ENCODE measurements at places on chromosomes 1 and 21.

DNA sequence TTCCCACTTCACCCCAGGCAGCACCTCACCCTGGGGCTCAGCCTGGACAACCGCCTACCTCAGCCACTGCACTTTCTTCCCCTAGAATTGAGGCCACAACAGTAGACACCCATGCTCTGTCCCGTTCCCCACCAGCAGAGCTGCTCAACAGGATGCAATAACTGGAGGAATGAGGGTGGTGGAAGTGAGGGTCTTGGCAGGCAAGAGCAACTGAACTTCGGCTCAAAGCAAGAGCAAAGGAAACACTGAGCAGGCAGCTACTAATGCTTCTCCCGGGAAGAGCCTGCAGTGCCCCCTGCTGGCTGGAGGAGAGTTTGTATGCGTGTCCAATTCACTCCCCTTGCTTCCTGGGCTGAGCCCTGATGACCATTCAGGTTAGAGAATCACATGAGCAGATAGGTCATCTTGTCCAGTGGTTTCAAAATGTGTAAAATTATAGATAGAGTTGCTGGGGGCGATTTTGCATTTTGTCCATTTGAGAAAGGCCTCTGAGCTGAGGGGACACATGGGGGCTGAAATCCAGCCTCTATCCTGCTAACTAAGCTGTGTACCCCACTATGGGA lies 13.9 kb downstream of the NT5C1A start:
- peak; percentile 48 for DNase-seq

- DNase-seq, result no peak
Measured at GRCh38 chr1:170511038-170511437, 20.9 kb upstream of the GORAB start.

DNA sequence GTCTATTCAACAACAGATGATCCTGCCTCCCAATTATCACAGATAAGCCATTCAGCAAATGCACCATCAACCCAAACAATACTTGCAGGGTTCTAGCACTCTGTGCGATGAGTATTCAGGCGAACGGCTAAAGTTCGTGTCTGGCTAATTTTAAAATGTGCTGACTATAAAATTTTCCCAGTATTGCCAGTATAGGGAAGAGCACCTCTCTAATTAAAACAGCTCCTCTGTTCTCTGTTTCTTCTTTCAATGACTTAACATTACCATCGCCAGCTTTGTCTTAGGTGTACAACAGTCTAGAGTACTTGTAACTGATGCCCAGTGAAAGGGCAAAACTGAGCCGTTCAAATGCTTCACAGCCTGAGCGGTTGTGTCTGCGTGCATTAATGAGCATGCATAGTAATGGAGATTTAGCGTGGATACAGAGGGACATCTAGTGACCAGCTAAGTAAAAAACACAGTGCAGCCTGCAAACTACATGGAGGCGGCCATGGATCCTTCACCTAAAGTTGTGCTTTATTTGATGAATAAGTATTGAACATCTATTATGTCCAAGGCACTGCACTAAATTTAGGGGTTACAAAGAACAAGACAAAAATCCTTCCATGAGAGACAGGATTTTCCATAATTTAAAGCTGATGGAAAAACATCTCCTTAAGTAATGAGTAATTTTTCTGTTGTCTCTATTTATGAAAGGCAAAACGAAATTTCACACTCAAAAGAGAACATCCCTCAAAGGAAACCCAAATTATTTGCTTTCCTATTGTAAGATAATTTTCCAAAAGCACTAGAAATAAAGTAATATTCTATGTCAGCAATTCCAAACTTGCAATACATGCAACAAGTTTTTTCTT lies 120.0 kb downstream of the SETD4 start:
- DNase-seq, result no peak

DNA sequence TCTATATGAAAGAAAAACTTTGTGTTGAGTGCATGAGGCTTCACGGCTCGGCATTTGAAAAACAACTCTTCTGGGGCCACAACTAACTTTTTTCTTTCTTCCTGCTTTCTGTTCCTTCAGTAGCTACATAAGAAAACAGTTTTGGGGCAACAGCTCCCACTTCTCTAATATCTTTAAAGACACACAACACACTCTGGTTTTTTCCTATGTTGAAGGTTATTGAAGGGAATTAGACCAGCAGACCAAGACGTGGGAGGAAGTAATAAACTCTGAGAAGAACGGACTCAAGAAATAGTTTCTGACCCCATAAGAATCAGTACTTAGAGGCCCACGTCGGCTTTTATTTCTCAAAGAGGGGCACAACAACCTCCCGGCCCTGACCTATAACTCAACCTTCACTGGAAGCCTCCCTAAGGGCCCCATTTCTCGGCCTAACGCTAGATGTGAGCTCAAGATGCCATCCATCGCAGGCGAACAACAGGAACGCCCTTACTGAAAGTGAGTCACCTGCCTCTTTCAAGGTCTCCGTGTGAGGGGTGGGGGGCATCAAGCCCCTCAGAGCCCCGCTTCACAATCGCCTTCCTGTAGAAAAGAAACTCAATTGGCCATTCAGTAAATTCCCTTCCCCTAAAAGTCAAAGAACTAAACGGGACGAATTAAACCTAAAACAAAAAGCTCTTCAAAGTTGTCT lies 844 bp downstream of the ZMYM6 start:
- peak; percentile 47 for DNase-seq

DNA sequence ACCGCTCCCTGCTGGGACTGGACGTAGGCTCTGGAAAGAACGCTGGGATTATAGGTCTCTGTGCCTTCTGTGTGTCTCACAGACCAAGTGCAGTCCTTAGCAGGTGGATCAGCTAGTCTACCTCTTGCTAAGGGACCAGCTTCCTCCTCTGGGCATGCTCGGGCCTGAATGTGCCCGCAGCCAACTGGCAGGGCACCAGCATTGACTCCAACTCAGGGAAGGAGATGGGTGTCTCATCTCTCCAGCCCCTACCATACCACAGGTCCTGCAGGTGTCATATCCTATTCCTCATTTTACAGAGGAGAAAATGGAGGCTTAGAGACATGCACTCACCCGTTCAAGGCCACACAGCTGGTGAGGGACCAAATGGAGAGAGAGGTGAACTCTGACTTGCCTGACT lies 340.2 kb downstream of the PTPRU start:
- DNase-seq, result no peak

- no peak for DNase-seq
Measured at GRCh38 chr1:92820024-92820423, 11.8 kb upstream of the RPL5 start.

- no peak for DNase-seq
Measured at GRCh38 chr1:164609089-164609488, 50.1 kb downstream of the PBX1 start.

GRCh38 chr1:15370781-15371520 lies 38.7 kb upstream of the EFHD2 start:
- DNase-seq, result no peak

DNA sequence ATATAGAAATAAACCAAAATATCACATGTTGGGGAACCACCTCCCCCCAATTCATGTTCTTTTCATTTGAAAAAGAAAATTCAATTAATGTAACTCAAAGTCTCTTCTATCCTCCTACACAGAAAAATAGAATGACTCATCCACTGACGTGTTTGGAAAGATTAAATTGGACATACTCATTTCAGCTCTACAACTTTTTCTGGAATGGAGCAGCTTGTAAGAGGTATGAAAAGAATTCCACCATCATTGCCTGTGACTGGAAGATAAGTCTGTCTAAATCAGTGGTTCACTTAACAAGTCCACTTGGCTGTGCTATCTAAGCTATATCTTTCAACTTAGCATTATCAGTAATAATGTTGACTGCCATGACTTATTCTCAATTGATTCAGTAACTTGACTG lies 702.3 kb downstream of the BRINP3 start:
- no peak for DNase-seq

DNA sequence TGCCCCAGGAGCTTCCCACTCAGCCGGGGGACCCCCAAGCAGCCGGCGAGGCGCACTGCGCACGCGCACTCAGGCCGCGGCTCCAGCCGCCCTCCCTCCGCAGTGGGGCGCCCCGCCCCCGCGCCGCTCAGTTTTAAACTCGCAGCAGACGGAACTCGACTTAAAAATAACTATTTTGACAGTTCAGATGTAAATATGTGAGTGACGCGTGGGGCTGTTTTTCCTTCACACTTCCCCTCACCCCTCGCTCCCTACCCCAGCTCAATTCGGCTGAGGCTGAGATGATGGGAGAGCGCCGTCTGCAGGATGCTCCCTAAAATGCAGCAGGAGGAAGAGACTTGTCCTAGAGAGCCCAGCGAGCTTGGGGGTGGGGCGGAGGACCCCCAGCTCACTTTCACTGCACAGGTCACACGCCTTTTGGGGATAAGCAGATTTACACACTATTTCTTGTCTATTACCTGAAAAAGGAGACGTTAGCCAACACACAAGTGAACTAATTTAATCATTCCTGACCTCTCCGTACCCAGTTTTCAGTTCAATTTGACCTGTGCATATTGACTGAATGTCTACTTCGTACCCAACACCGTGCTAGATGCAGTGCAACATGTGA lies 8.9 kb upstream of the LEMD1 start:
- DNase-seq, result peak; percentile 33

DNA sequence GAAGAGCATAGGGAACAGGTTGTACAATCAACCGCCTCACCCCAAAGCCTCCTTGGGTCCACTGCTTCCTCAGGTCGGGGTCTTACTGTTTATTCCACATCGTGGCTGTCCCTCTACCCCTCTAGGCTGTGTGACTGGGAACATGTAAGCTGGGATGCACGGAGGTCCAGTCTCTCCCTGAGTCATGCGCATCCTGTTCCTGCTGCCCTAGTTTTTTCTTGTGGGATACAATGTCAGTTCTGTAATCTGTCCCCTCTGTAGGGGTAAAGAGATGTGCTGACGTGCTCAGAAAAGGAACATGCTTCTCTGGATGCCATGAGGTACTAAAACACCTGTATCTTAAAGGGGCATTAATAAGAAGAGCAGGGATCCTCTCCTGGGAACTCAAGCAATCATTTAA lies 66.2 kb downstream of the SLC45A1 start:
- DNase-seq, result no peak

- no peak for DNase-seq
Measured at GRCh38 chr21:14072761-14073535, 137.8 kb downstream of the LIPI start.

DNA sequence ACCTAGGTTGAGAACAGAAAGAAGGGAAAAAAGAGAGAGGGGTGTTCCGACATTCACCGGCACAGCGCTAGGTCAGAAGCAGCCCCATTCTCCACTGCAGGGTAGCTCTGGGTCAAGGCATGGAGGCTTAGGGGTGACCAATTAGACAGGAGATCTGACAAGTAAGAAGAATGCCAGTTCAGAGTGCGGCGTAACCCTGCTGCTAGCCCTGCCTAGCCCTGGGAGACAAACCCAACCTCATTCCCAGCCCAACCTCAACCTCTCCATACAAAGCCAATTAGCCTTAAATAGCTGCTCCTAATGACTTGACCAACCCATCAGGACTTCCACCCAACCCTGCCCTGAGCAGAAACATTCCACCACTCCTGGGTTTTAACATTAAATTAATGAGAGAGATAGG lies 3.4 kb downstream of the PRELP start:
- DNase-seq, result no peak

DNA sequence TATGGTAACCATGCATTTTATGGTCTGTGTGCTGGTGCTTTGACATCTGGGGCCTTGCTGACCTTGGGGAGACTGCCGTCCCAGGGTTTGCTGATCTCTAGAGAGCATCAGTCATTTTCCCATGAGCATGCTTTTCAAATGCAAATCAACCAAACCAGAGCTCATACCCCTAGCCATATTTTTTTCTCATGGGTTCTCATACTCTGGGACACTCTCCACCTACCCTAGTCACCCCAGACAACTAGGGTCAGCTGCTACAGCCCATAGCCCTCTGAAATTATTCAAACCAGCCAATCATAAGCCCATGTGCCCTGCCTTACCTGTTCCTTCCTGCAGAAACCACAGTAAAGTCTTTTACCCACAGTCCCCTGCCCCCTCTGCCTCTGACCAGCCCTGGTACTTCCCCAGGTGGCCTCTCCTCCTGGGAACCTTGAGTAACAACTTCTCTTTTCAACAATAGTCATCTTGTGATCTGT lies 132.0 kb downstream of the MAP3K21 start:
- DNase-seq, result no peak

DNA sequence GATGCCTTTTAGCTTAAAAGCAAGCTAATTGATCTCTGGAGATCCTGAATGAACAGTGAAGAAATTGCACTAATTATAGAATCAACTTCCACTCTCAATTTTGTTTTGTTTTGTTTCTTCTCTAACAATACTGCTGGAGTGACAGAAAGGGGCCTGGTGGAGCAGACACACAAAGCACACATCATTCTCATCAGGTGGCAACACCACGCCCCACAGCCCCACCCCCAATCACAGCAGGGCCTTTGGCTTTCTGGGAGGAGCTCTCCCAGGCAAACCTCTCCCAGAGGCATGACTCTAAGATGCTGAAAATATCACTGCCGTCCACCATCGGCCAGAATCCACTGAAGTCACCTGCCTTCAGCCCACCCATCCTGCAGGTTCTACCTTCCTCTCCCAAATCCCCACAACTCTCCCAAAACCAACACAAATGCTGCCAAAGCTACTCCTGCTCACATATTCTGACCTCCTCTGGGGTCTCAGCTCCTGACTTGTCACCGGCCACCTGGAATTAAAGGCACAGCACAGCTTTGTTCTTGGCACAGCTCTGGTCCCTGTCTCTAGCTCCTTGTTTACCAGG lies 120.7 kb downstream of the GRIK3 start:
- DNase-seq, result no peak

- DNase-seq, result peak; percentile 21
Measured at GRCh38 chr1:221439747-221440501, 302.0 kb downstream of the DUSP10 start.

DNA sequence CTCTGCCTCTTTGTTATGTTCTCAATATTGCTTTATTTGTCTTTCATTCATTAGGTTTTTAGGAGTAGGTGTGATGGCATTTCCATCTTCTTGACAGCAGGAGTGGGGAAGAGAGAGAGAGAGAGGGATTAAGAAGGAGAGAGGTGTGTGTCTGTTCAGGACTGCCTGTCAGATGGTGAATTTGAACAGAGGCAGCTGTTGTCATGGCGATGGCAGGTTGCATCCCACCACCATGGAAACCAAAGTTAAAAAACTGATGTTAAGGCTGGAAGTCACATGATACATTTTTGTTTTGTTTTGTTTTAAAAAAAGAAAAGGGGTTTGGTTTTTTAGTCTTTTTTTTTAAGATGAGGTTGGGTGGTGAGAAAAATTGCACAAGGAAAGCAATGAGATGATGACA lies 18.3 kb downstream of the CACNA1E start:
- DNase-seq, result no peak

GRCh38 chr1:116434849-116435248 lies 61.8 kb downstream of the ATP1A1 start:
- DNase-seq, result no peak

GRCh38 chr1:12627296-12627695 lies 9.3 kb upstream of the DHRS3 start:
- no peak for DNase-seq

Measured in stimulated activated naive CD4-positive, alpha-beta T cell treated with Interleukin-2 at 50 U/mL for 16 hours (primary cell).